ENCODE measurements at places on chromosomes 7 and 10.

GRCh38 chr7:137592232-137592896 lies 248.8 kb upstream of the PTN start:
- DNase-seq, result peak; percentile 42

DNA sequence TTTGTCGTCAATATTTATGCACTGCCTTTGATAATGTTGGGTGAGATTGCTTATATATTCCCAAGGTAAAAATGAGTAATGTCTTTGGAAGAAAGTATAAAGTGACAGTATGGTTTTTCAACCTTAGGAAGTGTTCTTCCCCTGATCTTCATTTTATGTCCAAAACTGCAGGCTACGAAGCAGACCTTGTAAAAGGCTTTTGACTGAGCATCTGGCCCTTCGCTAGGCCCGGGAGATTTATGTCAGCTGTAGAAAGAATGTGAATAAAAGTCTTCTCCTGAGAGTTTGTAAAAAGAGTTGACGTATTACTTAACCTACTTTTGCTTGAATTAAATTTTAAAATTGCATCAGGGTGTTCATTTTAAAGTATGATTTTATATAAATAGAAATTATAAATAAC lies 116.8 kb downstream of the CPED1 start:
- DNase-seq, result no peak

- DNase-seq, result no peak
Measured at GRCh38 chr10:19719284-19719683, 96.9 kb upstream of the PLXDC2 start.

- DNase-seq, result no peak
Measured at GRCh38 chr10:124306922-124307371, 111.8 kb downstream of the OAT start.

DNA sequence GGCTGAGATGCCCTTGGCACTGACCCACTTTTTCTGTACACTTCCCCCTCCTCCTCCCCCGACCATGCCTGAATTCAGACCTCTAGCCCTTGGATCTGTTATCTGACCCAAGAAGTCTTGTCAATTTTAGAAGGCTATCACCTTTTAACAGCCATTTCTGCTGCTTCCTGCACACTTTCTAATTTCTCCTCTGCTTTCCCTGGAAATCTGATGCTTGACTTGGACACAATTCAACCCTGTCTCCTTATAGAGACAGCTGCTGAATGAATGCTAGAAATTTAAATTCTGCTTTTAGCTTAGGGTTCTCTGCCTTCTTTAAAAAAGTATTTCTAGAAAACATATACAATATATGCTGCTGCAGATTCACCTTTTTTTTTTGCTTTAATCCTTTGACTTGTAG lies 417.9 kb upstream of the KLF6 start:
- no peak for DNase-seq

DNA sequence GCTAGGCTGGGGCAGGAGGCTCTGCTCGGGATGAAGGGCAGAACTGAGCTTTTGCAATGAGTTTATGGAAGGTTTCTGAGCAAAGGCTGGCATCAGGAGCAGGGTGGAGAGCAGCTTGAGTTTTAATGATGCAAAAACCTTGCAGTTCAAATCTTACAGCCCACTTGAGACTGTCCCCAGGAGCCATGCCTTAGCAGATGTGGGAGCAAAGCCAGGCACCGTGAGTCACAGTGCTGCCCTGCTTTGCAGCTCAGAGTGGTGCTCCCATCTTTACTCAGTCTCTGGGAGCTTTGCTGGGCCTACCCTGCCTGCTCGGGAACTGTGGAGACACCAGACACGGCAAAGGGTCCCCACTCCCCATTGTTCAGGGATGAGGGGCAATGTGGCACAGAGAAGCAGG lies 122.4 kb upstream of the NPS start:
- no peak for DNase-seq

GRCh38 chr7:151754142-151754590 lies 122.7 kb downstream of the PRKAG2 start:
- peak; percentile 63 for DNase-seq

GRCh38 chr10:122115874-122116273 lies 126.9 kb downstream of the TACC2 start:
- DNase-seq, result no peak

DNA sequence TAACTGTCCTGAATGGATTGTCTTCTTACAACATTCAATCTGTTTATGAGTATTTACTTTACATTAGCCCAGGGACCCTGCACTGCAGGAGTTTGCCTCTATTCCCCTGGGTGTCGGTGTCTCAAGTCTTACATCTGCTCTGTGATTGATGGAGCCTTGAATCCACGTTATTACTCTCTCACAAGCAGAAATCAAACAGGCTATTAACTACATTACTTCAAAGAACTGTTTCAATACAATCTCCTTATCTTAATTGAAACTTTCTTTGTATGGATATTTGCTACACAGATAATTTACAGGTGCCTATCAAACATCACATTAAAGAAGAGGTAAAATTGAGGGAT lies 3.1 kb upstream of the ARID5B start:
- DNase-seq, result no peak

GRCh38 chr7:144497282-144497681 lies 93.8 kb upstream of the NOBOX start:
- no peak for DNase-seq

DNA sequence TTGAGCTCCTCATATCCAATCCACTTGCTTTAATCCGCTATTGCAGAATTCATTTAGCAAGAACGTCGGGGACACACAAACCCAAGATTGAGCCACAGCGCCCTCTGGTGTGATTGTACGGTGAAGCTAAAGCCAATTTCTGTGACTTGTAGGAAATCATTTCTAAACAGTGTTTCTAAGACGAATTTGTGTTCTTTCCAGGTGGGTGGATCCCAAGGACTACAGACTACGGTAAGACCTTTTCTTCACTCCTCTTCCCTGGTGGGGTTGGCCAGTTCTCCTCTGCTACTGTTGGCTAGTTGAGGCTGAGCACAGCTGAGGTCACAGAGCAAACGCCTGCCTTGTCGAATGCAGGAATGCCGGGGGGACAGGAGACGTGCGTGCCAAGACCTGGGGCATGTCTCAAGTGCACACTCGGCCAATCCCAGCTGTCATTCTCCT lies 5.2 kb downstream of the DMBT1 start:
- DNase-seq, result peak; percentile 64

DNA sequence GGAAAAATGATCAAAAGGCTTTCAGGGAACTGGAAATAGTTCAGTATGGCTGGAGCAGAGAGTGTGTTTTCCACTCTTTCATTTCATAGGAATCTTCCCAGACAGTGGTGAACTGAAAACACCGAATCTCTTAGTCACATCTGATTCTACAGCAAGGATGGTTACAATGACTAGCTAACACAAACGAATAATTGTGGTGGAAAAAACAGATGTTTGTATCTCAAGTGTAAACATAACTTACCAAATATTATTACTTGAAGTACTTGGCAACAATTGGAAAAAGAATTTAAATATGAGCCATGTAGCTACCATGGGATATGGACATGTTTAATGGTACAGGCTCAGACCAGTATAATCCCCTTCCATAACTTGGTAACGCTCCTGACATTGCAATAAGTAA lies 21.1 kb upstream of the BPGM start:
- no peak for DNase-seq

- no peak for DNase-seq
Measured at GRCh38 chr7:155312633-155313032, 15.0 kb downstream of the INSIG1 start.

- DNase-seq, result no peak
Measured at GRCh38 chr10:77500754-77501151, 136.9 kb downstream of the KCNMA1 start.

DNA sequence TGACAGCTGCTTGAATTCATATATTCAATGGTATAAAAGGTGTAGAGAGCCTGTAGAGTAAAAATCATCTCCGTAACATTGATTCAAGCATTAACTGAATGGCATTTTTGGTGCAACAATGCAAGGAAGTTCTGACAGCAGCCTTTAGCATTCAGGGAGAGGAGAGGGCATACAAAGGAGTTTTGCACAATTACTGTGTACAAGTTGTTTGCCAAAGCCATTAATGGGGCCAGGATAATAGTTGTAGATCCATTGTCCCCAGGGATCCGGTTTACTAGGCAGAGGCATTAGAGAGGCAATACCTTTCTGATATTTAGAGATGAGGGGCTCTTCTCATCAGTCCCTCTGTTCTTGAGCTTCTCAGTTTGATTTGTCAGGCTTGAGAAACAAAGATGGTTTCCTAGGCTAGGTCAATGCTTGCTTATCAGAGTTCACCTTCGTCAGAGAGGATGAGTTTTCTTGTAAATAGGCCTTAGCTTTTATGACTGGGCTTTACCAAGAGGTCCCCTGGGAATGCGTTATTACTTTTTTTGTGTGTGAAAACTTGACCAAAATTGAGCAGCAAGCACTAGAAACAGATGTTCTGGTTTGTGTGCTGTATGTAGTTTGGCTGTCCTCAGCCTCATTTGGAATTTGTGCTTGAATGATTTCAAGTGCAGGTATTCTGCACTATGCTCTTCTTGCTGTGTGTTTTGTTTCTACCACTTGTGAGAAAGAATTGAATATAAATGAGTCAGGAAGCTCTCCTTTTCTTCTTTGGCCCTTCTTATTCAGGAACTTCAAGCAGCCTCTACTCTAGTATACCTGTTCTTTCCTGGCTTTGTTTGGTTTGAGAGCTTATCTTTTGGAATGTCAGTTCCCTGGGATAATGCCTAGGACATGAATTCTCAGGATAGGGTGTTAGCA lies 32.0 kb downstream of the SND1 start:
- DNase-seq, result no peak

DNA sequence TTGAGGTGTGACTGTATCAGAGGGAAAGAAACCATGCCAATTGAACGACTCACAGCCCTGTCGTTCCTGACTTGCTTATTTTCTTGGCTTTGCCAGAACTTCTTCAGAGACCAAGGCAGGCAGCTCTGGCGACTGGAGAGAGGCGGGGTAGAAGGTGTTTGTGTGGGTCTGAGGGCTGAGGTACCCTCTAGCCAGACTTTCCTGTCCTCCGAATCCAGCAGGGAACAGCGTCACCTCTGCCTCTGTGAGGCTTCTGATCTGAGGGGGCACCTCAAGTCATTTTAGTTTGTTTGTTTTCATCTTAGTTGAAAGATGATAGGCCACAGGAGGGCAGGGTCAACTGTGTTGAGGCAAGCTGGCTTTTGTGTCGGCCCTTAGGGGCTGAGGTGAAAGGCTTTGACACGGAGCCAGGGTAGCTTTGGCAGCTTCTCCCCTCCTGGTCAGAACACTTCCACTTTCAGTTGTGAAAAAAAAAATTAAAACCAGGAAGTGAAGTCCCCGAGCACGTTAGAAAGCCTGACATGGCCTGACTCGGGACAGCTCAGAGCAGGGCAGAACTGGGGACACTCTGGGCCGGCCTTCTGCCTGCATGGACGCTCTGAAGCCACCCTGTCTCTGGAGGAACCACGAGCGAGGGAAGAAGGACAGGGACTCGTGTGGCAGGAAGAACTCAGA lies 1.9 kb downstream of the ACSL5 start:
- no peak for DNase-seq

DNA sequence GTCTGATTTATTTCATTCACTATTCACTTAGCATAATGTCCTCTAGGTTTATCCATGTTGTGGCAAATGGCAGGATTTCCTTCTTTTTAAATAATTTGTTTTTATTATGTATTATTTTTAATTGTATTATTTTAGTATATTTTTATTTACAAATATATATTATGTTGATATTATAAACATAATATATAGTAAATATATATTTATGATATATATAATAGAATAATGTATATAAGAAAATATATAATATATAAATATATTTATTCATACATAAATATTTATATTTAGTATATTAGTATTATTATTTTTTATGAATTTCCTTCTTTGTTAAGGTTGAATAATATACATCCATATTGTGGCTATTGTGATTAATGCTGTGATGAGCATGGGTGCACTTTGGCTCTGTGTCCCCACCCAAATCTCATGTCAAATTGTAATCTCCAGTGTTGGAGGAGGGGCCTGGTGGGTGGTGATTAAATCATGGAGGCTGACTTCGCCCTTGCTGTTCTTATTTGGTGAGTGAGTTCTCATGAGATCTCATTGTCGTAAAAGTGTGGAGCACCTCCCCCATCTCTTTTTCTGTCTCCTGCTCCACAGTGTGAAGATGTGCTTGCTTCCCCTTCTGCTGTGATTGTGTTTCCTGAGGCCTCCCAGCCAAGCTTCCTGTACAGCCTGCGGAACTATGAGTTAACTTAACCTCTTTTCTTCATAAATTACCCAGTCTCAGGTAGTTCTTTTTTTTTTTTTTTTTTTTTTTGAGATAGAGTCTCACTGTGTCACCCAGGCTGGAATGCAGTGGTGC lies 52.3 kb upstream of the CYP2C18 start:
- no peak for DNase-seq

DNA sequence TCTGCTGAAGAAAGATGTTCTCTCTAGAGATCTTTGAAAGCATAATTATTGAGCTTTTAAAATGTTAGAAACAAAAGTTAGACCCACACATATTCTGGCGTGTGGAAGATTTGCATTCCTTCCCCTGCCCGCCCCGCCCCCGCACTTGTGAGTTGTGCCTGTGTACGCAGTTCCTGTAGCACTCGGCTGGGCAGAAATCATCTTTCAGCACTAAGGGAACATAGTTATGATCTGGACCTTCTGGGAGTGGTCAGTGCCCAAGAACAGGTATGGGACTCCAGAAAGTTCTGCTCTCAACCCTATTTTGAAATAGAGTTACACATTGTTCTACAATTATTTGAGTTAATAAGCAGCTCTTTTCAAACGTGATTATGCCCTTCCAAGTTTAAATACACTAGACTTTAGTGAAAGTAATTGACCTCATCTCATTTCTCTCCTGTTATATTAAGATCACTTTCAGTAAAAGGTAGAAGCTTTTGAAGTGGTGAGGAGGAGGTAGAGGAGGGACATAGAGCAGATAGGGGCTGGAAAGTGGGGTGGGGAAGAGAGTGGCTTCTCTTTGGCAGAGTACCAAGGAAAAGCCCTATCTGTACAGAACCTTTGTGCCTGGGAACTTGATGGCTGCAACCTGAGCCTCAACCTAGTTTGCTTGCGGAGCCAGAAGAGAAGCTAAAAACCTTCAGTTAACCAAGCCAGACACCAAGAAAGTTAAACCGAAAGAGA lies 5.7 kb downstream of the BLVRA start:
- DNase-seq, result no peak

DNA sequence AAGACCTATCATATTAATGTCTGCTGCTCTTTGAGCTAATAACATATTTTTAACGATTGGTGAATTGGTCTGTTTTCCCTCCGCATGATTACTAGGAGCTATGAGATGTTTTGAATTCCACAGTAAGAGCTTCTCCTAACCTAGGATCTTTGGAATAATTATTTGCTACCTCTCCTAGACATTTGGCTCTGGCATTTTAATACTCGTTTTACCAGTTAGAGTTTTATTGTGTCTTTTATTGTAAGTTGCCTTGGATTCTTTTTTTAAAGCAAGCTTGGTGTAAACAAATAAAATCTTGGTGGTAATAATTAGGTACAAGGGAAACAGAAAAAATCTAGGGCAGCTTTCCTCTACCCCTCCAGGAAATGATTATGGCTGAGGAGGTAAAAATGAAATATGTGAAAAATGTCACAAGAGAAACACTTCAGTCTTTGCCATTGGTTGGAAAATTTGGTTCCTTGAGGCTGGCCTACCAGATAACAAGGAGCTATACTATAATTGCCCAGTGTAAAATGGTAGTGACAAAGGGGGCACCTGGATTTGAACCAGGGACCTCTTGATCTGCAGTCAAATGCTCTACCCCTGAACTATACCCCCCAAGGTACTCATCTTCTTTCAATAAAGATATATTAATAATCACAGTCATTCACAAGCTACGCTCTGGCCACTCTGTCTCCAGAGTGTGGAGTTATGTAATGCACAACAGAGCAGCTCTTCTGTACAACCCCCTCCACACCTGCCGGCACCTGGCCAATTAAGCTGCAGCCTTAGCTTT lies 85.4 kb downstream of the ZNF777 start:
- no peak for DNase-seq
